Activated CD8-positive, alpha-beta memory T cell treated with anti-CD3 and anti-CD28 coated beads for 36 hours (primary cell): ENCODE measurements at places on chromosomes 5 and 9. TPM values are rescaled to one million over a fixed set of nuclear protein-coding genes. Genes with fewer than 3 reads are reported as not detected.

The C1QTNF2 gene
- total RNA-seq: not detected

The GLDC gene
- 4.1 TPM for total RNA-seq

The LCN12 gene
- 0.73 TPM for total RNA-seq

The SLC44A1 gene
- 7.5 TPM for total RNA-seq

The SLC2A8 gene
- total RNA-seq: 6.5 TPM

The CNOT6 gene
- 39.1 TPM for total RNA-seq

The CFAP90 gene
- total RNA-seq: not detected

The ZNF484 gene
- total RNA-seq: 7.0 TPM

The SEMA4D gene
- total RNA-seq: 295 TPM

The SPTAN1 gene
- total RNA-seq: 166 TPM

The WDR31 gene
- 2.6 TPM for total RNA-seq

The ACOT12 gene
- total RNA-seq: not detected

The CER1 gene
- not detected for total RNA-seq

The CEL gene
- total RNA-seq: 1.3 TPM

The TRIM14 gene
- 45.1 TPM for total RNA-seq

The LPAR1 gene
- not detected for total RNA-seq

The SNAPC3 gene
- total RNA-seq: 24.9 TPM

The MORN5 gene
- not detected for total RNA-seq

The FBLL1 gene
- not detected for total RNA-seq

The TRIM36 gene
- total RNA-seq: 0.40 TPM

The EIF4EBP3 gene
- total RNA-seq: 13.6 TPM

The TRPM6 gene
- total RNA-seq: not detected

The DENND4C gene
- 12.8 TPM for total RNA-seq

The GPR150 gene
- total RNA-seq: 0.44 TPM

The CD74 gene
- 265 TPM for total RNA-seq

The ZCCHC10 gene
- 29.9 TPM for total RNA-seq

The BARX1 gene
- total RNA-seq: 0.27 TPM

The CFAP77 gene
- total RNA-seq: not detected

The GALT gene
- total RNA-seq: 42.6 TPM

The ANKRD31 gene
- total RNA-seq: 0.65 TPM

The C1QTNF3 gene
- 0.92 TPM for total RNA-seq

The RALGDS gene
- total RNA-seq: 60.2 TPM

The MSMP gene
- total RNA-seq: 0.65 TPM

The HSD17B3 gene
- not detected for total RNA-seq

The LRRTM2 gene
- not detected for total RNA-seq

The SLC2A6 gene
- 14.3 TPM for total RNA-seq

The IFNA2 gene
- total RNA-seq: not detected

The ABL1 gene
- 41.8 TPM for total RNA-seq

The KCTD16 gene
- total RNA-seq: 0.04 TPM

The SLC25A46 gene
- 51.5 TPM for total RNA-seq

The NR2F1-AS1 gene
- not detected for total RNA-seq

The C5orf52 gene
- not detected for total RNA-seq

The STOM gene
- 80.6 TPM for total RNA-seq

The ERCC8 gene
- total RNA-seq: 13.0 TPM

The CTSL gene
- 1.8 TPM for total RNA-seq

The INSYN2B gene
- total RNA-seq: not detected

The KIAA1958 gene
- total RNA-seq: 8.2 TPM

The SPINK7 gene
- not detected for total RNA-seq

The MUSK gene
- not detected for total RNA-seq
